ENCODE measurements at places on chromosomes 2 and 18. TPM values are rescaled to one million over a fixed set of nuclear protein-coding genes. Genes with fewer than 3 reads are reported as not detected.
A peak's percentile ranks its signal among the peaks of the same experiment; 100 is the strongest.

DNA sequence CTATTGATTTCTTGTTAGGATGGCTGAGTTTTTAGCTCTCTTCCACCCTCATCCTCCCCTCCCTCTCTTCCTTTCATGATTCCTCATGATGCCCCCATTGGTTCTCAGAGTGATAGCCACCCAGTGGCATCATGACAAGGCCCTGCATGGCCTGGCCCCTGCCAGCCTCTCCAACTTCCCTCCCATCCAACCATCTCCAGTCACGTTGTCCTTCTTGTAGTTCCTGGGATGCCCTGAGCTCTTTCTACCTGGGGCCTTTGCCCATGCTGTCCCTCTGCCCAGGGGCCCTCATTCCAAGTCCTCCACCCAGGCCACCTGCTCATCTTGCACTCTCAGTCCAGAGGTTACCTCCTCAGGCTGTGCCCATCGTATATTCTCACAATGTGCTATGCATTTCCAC, 247.5 kb downstream of the TFCP2L1 start:
- H3K36me3 ChIP-seq, result no peaks in the 10 kb centered on the region
- H3K4me3 ChIP-seq, result no peak overlapping the region
- H3K27ac ChIP-seq, result no peak overlapping the region
- no peak for DNase-seq

DNA sequence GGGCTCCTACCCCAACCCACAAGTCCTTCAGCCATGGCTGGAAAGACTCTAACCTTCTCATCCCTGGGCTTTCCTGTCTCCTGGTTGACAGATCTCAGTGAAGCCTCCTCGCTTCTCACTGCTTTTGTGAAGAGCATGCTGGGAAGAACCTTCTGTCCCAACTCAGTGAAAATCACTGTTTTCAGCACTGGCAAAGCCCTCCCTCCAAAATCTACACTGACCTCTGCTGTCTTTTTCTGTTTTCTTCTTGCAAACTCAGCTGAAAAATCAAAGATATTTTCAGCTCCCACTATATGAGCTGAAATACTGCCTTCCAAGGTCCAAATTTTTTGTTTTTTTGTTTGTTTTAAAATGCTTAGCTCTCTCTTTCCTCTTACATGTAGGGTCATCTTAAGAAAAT, 266.3 kb upstream of the AGAP1 start:
- no peaks in the 10 kb centered on the region for H3K27me3 ChIP-seq
- no peak for DNase-seq
- H3K36me3 ChIP-seq, result no peaks in the 10 kb centered on the region
- no peaks in the 10 kb centered on the region for H3K4me1 ChIP-seq

Gene CNRIP1
- total RNA-seq, result 26.4 TPM

- no peak overlapping the region for H3K4me3 ChIP-seq
- H3K27ac ChIP-seq, result no peak overlapping the region
- H3K27me3 ChIP-seq, result no peaks in the 10 kb centered on the region
These were observed 8.6 kb upstream of the LRP1B start for GRCh38 chr2:142139384-142139783.

- peaks cover 5% of the 10 kb centered on the region for H3K4me1 ChIP-seq
- H3K27ac ChIP-seq, result no peak overlapping the region
- no peak for DNase-seq
- H3K27me3 ChIP-seq, result no peaks in the 10 kb centered on the region
- H3K36me3 ChIP-seq, result no peaks in the 10 kb centered on the region
- H3K4me3 ChIP-seq, result no peak overlapping the region
These were observed 6.7 kb downstream of the ZNF521 start for GRCh38 chr18:25345081-25345866.

DNA sequence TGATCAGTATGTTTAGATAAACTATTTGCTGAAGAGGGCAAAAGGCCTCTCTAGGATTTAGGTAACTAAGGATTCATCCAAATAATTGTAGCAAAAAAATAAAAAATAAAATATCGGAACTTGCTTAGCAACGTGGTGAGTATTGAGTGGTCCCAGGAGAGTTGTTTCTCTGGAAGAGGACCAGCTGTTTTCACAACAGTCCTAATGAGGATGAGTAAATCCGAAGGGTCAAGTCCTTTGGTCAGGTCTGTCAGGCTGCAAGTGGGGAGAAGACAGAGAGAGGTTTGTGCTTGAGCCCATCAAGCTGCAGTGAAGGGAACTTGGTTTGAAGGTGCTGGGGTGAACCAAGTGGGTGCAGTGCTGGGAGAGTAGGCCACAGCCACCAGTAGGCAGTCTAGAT, 539.2 kb downstream of the SLC4A3 start:
- no peaks in the 10 kb centered on the region for H3K27me3 ChIP-seq
- DNase-seq, result no peak
- no peaks in the 10 kb centered on the region for H3K4me1 ChIP-seq
- no peak overlapping the region for H3K4me3 ChIP-seq
- no peaks in the 10 kb centered on the region for H3K36me3 ChIP-seq

- H3K36me3 ChIP-seq, result no peaks in the 10 kb centered on the region
- no peaks in the 10 kb centered on the region for H3K27me3 ChIP-seq
- no peak overlapping the region for H3K4me3 ChIP-seq
- H3K27ac ChIP-seq, result peak overlapping the region; percentile 86
These were observed 7.7 kb downstream of the MGAT5 start for GRCh38 chr2:134261398-134262131.

Gene DNAJC5G
- total RNA-seq, result not detected

DNA sequence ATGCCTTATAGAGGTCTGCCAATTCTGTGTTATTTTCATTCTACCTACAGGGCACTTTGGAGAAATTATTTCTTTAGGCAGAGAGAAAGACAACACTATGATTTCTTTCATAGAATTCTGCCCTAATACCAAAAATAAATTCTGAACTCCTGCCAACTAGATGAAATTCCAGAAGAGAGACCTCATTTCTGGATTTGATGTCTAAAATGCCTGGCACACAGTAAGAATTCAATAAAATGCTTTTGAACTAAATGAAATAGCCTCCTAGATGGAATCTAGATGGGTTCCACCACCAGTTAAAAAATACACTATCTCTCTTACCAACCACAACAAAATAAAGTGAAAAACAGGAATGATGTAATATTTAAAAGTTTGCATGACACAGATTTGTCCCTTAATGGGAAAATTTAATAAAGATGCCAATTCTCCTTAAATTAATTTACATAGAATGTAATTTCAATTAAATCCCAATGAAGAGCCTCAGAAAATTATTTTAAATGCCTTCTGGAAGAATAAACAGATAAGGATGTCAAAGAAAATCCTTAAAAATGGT, 75.0 kb downstream of the OSBPL1A start:
- no peaks in the 10 kb centered on the region for H3K27me3 ChIP-seq
- H3K36me3 ChIP-seq, result no peaks in the 10 kb centered on the region
- H3K27ac ChIP-seq, result no peak overlapping the region
- no peaks in the 10 kb centered on the region for H3K4me1 ChIP-seq
- H3K4me3 ChIP-seq, result no peak overlapping the region

Gene IL37
- not detected for total RNA-seq

DNA sequence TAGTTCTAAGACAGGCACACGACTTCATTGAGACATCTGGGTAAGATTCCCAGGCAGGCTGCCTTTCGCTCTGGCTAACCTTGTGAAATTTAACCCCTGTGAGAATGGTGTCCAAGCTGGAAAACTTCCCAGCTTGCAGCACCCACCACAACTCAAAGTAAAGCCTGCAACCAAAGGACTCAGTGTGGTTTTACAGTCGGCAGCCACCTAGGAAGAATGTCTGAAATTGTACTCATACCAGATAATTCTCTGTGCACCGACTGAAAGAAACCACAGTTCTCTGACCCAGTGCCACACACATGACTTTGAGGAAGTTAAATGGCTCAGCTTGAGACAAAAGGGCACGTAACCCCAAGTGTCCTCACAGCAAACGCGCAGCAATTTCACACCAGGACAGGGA, 125.7 kb downstream of the RBMS1 start:
- H3K27me3 ChIP-seq, result no peaks in the 10 kb centered on the region
- no peak overlapping the region for H3K4me3 ChIP-seq

Measured in spleen (tissue), 13 donors.